ENCODE measurements at places on chromosomes 3 and 15.

- DNase-seq, result no peak
These were observed 38.6 kb downstream of the EAF1 start for GRCh38 chr3:15465876-15466585.

DNA sequence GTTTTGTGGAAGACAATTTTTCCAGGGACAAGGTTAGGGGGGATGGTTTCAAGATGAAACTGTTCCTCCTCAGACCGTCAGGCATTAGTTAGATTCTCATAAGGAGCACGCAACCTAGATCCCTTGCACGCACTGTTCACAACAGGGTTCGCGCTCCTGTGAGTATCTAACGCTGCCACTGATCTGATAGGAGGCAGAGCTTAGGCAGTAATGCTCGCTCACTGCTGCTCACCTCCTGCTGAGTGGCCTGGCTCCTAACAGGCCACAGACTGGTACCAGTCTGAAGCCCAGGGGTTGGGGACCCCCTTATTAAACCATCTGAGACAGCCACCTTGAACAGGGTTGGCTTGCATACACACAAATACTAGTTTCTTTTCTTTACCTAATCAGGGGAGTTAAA, 13.5 kb upstream of the IMPG2 start:
- no peak for DNase-seq

DNA sequence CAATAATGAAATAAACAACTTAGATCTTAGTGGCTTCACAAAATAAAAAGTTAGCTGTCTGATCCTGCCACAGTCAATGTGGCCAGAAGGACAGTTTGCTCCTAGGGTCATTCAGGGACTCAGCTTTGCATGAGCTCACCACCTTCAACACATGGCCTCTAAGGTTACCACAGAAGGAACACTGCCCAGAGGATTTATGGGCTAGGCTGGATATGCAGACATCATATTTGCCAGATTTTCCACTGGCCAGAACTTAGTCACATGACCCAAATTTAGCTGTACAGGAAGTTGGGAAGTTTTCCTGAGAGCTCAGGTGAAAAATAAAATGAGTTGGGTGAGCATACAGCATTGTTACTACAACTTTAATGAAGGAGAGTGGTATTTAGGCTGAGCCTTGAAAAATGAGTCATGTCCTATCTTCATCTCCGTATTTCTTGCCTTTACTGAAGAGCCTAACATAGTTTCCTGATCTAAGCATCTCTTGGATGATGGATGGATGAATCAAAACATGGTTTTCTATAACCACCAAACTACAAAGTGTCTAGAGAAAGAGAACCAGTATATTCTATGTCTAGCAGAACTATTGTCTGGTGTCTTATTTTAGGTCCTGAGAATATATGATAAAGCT, 54.9 kb upstream of the TMEM108 start:
- no peak for DNase-seq

DNA sequence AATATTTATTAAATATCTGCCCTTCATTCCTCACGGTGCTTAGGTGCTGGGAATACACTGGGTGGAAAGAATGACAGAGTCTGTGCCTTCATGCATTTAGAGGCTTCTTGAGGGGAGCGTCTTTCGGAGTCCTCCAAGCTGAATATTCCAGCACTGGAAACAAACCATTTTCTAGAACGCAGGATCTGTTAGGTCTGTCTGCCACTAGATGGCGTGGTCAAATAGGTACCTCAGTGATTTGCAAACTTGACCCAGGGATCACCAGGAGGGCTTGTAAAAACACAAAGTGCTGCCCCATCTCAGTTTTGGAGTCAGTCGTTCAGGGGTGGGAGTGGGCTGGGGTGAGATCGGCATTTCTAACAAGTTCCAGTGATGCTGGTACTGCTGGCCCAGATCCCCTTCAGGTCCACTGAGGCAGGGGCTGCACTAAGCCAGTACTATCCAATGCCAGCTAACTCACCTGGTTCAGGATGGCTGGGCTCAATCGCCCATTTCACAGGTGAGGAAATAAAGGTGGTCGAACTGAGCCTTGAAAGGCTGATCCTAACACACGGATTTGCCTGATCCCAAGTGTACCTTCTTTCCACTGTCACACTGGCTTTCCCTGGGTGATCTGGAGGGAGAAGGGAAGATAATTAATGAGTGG, 14.8 kb downstream of the ARNT2 start:
- no peak for DNase-seq

DNA sequence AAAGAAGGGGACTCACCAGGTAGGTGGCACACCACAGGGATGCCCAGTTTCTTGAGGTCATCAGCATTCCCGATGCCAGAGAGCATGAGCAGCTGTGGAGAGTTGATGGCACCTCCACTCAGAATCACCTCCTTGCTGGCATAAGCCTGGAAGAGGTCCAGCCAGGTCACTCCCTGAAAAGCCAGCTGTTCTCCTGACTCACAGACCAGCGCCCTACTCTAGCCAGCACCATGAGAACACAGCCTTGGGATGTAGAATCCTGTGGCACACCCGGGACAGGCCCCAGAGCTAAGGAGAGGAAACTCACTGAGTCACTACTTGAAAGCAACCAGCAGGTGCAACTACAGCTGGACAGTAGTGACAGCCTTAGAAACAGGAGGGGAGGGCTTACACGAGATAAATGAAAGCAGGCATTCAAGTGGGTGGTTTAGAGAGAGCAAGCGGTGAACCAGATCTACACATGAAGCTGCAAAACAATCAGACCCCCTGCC, 24.5 kb downstream of the CHDH start:
- no peak for DNase-seq

DNA sequence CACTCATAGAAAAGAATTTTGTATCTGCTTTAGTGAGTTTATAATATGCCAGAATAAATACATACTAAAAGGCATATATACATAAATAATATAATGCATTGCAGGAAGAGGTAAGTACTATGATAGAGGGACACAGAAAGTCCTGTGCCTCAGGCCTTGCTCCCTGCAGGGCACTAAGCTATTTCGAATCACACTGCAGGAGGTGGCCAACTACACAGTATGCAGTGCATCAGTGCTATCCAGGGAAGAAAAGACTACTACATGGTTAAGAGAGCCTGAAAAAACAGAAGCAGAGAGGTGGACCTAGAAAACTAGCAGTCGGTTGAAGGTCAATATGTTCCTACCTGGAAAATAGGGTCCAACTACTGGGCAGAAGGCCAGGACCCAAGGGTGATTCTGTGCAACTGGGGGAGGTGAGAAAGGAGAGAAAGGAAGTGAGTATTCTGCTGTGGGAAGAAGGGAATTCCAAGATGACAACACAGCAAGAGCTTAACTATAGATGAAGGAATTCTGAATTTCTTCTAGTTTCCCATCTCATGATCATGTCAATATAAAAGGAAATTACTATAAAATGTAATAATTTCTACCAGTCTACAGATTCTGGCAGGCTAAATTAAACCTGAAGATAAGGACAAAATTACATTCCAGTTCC, 218.0 kb downstream of the ZBTB20 start:
- DNase-seq, result no peak

DNA sequence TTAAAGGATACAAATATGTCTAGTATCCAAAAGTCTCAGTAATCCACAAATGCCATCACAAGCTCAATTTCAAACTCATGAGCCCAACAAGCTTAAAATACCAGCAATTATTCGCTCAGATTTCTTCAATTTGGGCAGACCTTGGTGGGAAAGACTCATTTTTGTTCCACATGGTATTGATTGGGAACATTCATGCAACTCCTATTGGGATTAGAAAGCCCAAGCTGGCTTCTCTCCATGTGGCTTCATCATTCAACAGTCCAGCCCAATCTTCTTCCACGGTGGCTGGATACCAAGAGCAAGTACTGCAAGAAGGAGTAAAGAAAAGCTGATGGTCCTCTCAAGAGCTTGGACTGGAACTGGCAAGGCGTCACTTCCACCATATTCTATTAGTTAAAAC, 66.3 kb downstream of the STRIT1 start:
- no peak for DNase-seq

- DNase-seq, result no peak
These were observed 51.5 kb upstream of the AGTR1 start for GRCh38 chr3:148646126-148646665.

DNA sequence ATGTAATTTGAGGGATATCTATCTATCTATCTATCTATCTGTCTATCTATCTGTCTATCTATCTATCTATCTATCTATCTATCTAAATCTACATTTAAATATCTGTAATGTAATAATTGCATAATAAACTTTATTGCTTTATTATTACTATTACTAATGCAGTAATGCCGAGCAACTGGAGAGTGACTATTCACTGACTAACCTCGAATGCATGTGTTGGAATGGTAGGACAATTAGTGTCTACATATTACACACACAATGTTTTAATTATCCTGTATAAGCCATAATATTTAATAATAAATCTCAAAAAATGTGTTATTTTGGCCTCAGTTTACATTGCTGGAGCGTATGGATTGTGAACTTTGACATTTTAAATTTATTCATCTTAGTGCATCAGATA, 25.2 kb upstream of the CNTN3 start:
- no peak for DNase-seq

- no peak for DNase-seq
These were observed 4.8 kb downstream of the PAQR9 start for GRCh38 chr3:142958707-142959106.

GRCh38 chr3:56320883-56321282, 147.4 kb downstream of the ERC2 start:
- DNase-seq, result no peak

DNA sequence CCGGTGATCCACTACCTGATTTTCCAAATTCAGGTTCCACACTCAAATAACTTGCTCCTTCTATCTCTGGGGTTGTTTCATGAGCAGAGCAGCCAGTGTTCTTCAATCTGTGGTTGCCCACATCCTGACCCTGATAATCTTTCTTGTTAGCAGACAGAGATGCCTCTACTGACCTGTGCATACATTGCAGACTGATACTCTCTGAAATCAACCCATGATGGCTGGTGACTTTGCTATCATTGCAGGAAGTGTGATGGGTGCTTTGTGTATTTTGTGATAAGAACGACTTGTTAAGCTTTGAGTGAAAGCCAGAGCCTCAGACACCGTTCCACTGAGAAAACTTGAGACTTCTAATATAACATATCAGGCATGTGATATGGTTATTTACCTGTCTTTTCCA, 39.9 kb downstream of the GATM start:
- no peak for DNase-seq

DNA sequence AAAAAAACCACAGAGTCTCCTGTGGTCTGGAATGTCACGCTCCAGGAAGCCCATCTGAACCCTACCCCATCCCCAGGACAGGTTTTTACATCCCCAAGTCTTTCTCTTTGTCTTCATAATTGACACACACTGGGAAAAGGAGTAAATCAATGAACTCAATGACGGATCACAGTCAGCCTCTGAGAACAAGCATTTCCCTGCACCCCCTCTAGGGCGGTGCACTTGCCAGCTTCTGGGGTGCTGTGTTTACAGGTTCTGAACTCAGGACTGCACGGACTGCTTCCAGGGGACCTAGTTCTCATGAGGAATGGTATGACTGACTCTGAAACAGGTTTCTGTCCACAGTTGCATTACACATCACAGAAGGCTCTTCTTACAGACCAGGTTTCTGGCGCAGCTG, 81.1 kb downstream of the NUP210 start:
- no peak for DNase-seq

DNA sequence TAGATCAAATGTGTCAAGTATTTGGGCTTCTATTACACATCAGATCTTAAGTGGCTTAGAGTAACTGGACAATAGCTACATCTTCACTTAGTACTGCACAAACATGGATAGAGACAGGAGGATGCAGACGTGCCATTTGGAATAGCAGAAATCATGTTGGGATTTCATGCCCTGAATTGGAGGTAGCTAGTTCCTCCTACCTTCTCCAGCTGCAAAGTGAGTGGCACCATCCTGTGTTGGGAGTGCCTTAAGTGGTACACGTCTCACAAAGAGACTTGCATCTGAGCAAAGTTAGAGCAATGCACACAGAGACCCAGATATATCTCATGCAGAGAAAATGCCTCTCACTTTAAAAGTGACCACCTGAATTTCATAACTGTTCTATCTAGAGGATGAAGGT, 136.5 kb downstream of the SSR3 start:
- no peak for DNase-seq

DNA sequence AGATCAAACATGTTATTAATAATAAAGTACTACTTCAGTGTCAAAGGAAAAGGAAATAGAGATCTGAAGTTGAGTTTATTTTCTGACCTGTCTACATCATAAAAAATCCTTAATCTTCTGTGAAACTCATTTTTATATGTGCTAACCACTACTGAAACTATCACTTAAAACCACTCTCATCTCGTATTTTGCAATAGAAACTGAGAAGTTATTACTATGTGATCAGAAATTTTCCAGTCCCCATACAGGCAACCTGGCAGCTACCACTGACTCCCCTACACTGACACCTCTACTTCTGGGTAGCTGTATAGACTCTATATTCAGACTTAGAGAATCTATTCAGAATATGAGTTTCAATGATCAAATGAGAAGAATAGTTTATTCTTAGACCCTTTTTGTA, 8.3 kb downstream of the HDGFL3 start:
- no peak for DNase-seq

DNA sequence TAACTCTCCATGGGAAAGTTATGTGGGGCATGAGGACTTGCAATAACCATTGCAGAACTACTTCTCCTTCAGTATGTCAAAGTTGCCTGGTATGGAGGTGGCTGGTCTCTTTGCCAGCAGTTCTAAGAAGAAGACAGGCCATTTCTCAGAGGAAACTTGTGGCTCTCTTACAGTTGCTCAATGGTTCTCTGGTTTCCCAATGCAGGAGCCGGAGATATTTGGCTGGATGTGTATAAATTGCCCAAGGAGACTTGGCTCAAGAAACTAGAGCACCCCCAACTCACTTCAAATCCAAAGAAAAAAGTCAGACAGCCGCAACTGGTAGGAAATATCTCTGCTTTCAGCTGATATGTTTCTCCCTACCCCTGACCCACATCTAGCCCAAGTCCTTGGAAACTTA, 24.2 kb downstream of the WDR93 start:
- DNase-seq, result no peak

GRCh38 chr15:63605036-63605435, 7.8 kb downstream of the FBXL22 start:
- no peak for DNase-seq

DNA sequence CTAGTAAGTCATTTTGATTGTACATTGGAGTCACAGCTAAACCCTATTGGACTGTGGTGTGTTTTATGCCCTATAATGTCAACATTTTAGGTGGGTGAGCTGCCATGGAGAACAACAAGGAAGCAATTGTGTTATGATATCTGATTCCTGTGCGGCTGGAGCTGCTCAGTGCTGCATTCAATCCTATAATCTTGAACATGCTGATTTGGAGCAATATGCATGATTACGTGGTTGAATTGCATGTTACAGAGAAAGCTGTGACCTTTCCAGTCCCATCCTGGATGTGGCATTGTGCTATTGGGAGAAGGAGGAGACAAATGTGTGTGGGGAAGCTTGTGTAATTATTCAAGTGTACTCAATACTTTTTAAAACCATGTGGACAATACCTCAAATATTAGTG, 20.1 kb upstream of the C3orf49 start:
- DNase-seq, result no peak

DNA sequence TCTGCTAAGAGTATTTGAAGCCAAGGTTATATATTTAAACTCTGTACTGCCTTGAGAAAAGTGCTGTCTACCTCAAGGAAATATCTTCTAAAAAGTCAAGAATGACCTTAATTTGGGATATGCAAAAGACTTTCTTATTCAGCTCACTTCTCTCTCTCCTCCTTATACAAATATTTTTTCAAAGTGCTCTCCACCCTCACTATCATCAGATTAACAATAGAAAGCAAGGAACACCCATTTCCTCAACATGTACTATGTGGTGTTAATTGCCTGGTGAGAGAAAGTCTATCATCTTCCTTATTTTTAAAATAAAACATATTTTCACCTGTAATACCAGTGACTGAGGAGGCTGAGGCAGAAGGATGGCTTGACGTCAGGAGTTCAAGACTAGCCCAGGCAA, 44.4 kb upstream of the RSL24D1 start:
- DNase-seq, result no peak

- DNase-seq, result no peak
These were observed 3.0 kb upstream of the STRA6 start for GRCh38 chr15:74205582-74205947.

All from prostate gland (tissue), 2 donors.